Activated CD8-positive, alpha-beta T cell treated with anti-CD3 and anti-CD28 coated beads for 36 hours (primary cell): ENCODE measurements at places on chromosomes 6 and 20. TPM values are rescaled to one million over a fixed set of nuclear protein-coding genes. Genes with fewer than 3 reads are reported as not detected.

DNA sequence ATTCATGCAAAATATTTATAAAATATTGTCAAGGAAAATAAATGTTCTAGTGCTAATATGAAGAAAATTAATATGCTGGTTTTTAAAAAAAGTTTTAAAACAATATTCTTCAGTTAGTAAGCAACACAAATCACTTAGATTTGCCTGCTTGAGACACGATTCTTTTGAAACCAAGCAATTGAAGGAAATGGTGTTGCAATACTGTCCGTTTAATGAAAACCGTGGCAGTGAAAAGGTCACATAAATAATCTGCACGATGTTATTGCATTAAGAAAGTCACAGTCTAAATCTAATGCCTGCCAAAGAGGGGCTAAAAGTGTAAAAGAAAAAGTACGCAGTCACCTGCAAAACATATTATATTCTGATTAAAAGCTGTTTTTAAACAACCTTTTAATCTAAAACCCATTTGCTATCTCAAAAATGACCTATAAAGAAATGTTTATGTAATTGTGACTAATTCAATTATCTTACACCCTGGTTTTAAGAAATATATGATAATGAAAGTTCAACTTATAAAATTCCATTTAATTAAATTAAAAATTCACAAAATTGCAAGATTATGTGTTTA is 143.0 kb downstream of the GMDS start:
- DNase-seq, result no peak

- no peak for DNase-seq
Measured at GRCh38 chr6:80531681-80532619, 425.5 kb downstream of the BCKDHB start.

The ERVFRD-1 gene
- total RNA-seq, result not detected

DNA sequence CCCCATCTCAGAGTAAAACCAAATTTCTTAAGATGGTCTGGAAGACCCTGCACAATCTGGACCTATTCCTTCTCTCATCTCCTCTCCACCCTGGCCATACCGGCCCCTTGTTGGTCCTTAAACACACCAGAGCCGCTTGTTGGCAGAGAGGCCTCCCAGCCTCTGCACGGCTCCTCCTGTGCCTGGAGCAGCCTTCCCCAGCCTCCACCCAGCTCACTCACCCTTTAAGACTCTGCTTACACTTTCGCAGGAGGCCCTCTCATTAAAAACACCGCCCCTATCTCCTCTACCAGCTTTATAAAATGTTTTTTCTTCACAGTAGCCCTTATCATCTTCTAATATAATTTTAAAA is 49.8 kb downstream of the BANF2 start:
- DNase-seq, result no peak

DNA sequence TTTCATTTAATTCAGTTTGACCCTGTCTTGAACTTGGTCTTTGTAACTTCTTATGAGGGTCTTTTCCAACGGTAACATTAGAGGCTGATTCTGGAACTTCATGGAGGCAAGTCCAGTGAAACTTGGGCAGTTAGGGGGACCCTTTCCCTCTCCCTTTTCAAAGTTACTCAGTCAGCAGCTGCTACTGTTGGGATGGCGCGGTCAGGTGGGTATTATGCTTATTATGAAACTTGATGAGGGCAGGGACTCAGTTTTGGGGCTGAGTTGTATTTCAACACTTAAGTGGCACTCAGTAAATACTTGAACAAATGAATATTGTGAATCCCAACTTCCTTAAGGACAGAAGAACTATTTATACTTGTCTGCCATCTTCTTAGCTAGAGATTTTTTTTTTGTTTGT is 20.8 kb downstream of the TOP1 start:
- no peak for DNase-seq

DNA sequence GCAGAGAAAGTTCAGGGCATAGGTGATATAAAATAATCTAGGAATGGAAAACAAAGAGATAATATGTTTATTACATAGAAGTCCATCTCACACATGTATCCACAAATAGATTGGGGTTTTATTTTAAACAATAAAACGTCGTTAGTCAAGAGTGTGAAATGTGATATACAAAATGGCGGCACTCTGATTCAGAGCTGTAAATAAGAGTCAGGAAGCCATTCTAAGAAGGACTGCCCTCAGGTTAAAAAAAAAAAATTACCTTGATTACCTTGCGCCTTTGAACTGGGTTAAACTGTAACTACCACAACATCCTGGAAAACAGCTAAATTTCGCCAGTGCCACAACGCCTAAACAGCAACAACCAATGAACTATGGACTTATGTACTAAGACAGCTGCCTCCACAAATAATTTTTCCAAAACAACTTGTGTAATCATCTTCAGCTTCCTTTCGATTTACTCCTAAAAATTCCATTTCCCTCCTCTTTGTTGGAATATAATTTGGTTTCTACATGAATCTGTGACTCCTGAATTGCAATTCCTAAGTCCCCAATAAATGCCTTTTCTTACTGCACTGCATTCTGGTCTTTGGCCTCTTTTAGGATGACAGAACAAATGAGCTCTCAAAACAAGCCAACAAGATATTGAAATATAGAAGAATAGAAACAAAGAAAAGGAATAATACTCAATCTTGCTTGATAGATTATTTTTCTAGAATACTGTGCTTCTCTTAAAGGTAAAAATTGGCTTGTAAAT is 1019.5 kb upstream of the MAP3K7 start:
- DNase-seq, result no peak

- DNase-seq, result no peak
Measured at GRCh38 chr6:127816643-127817042, 84.2 kb downstream of the THEMIS start.

DNA sequence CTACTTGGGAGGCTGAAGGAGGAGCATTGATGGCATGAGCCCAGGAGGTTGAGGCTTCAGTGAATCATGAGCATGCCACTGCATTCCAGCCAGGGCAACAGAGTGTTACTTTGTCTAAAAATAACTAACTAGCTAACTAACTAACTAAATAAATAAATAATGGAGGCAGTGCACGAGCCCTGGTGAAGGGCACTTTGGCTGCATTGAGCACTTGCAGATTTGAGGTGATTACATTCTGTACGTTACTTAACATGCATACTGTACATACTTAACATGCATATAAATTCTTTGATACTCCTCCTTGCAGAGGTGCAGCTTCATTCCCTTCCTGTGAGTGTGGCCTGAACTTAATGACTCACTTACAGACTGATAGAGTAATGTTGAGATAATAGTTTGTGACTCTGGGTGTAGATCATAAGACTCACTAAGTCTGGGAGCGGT is 10.7 kb downstream of the HLA-A start:
- no peak for DNase-seq

DNA sequence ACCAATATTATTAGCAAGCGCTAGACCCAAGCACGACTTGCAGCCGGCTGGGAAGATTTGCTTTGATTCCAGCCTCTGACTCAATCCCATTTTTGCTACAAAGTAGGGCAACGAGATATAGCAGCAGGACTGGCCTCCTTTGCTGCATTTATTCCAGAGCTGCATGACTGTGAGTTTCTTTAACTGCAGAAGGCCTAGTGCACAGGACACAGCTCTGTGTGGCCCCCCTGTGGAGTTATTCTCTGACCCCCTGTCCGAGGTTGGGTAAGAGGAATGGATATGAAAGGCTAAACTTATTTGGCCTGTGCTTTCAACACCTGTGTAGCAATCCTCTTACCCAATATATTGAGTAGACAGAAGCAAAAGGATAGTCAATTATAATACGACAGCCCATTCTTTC is 133.3 kb upstream of the SPTLC3 start:
- no peak for DNase-seq

- no peak for DNase-seq
Measured at GRCh38 chr20:54132612-54133433, 41.0 kb downstream of the CYP24A1 start.

DNA sequence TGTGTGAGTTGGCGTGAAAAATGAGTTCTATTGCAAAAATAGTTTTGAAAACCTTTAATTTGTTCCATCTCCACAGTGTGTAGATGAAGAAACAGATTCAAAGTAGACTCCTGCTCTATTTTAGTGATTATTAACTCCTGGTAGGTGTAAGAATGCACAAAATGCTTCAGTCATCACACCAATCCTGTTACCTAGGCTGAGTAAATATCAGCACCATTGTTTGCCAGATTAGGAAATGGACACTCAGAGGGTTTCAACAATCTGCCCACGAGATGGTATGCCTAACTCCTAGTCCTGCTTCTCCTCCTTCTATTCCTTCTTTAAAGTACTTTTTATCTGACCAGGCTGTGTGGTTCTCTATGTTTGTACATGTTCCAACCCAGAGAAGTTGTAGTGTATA is 108.9 kb upstream of the AHI1 start:
- DNase-seq, result no peak

The EBF4 gene
- total RNA-seq, result 1.1 TPM

GRCh38 chr6:27651371-27651732 is 178.4 kb upstream of the ZNF184 start:
- DNase-seq, result no peak

DNA sequence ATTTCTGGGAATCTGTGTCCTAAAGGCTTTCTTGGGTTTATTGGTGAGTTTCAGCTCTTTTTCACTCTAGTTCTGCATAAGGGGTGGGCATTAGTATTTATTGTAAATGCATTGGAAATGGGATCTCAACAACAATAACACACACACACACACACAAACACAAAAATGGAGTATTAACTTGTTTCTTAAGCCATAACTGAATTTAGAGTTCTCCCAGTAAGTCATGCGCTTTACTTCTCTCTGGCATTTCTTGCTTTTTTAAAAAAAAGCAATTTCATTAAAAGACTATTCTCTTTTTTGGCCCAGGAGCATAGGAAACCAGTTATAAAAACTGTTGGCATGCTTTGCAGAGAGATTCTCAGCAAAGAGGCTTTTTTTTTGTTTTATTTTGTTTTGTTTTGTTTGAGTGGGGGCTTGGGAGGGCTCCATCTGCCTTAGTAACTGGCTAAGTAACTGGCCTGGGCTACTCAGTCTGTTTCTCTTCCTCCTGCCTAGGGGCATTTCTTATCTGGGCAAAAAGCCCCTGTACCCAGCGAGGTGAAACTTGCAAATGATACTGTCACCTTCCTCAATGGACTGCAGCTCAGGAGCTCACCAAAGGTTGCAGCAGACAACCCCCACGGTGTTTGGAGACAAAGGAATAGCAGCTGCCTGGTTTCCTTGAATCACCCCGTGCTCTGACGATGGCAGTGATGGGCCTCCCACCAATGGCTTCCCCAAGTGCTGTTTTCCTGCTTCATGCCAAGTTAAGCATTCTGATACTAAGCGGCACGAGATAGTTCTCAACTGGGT is 128.5 kb downstream of the BCAS1 start:
- DNase-seq, result no peak

The BTNL2 gene
- not detected for total RNA-seq

DNA sequence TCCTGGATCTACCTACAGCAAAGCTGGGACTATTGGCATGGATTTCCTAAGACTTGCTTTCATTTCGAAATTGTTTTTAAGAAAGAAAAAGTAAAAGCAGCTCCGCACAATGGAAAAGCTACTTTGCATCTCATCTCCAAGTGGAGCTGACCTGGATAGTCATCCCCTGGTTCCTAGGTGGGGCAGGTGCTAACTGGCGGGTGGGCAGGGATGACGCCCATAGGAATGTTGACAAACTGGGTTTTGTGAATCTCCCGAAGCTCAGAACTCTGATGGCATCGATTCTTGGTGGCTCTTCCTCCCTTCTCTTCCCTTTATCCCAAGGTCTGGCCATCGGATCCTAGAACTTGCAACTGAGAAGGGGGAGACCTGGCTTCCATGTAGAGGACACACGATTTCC is 12.4 kb upstream of the EZR start:
- no peak for DNase-seq

The RBM12 gene
- total RNA-seq, result 111 TPM

DNA sequence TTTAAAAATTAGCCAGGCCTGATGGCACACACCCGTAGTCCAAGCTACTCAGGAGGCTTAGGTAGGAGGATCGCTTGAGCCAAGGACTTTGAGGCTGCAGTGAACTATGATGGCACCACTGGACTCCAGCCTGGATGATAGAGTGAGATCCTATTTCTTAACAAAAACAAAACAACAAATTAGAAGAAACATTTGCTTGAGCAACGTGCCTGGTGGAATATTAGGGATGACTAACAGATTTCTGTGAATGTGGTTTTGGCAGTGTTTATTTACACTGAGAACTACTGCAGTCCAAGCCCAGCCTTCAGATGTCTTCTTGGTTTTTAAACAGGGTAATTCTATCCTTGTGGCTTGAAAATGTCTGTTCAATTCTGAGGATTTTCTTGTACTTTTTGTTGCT is 9.2 kb downstream of the PPP1R3G start:
- DNase-seq, result no peak

GRCh38 chr6:106079961-106080762 is 6.0 kb upstream of the PRDM1 start:
- no peak for DNase-seq

GRCh38 chr6:88494401-88495140 is 328.4 kb upstream of the CNR1 start:
- no peak for DNase-seq

The PRPH2 gene
- total RNA-seq, result not detected

- DNase-seq, result no peak
Measured at GRCh38 chr6:74735304-74735703, 470.5 kb downstream of the COL12A1 start.

The JPH2 gene
- 0.54 TPM for total RNA-seq

GRCh38 chr6:164014346-164015087 is 600.0 kb downstream of the QKI start:
- DNase-seq, result no peak

- no peak for DNase-seq
Measured at GRCh38 chr6:55713436-55713835, 134.4 kb upstream of the HMGCLL1 start.
